ENCODE measurements at places on chromosomes 4 and X.

GRCh38 chr4:80407246-80407645, 71.7 kb downstream of the CFAP299 start:
- DNase-seq: no peak

- DNase-seq: no peak
These were observed 81.9 kb upstream of the DHRSX start for GRCh38 chrX:2582667-2583066.

- DNase-seq: no peak
These were observed 32.8 kb downstream of the STBD1 start for GRCh38 chr4:76339364-76339763.

- DNase-seq: no peak
These were observed 106.5 kb downstream of the ATP11C start for GRCh38 chrX:139826065-139827044.

DNA sequence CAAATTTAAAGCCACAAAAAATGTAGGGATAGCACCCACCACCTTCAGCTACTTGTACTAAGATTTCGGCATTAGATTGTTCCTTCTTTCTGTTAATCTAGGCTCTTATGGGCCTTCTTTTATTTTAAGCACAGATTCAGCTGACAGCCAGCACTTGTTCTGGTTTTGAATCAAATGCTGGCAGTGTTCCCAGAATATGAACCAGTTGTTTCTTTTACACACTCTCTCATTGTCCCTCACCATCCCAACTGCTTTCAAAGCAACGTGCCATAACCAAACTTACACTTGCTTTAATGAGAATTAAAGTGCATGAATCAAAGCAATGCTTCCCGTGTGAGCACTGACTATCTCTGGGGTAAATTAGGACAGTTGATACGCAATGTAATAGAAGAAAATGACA, 744.5 kb upstream of the FAM241A start:
- no peak for DNase-seq

DNA sequence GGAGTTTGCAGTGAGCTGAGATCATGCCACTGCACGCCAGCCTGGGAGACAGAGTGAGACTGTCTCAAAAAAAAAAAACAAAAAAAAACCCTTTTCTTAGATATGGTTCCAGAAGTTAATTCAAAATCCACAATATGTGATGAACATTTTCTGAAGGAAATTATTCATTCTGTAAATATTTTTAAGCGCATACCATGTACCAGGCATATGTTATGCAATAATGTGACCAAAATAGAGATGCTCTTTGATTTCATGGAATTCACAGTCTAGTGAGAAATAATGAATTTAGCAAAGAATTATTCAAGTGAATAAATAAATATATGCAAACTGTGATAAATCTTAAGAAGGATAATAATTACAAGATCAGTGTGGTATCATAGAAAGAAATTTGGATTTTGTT, 174.7 kb downstream of the GC start:
- DNase-seq: no peak

- no peak for DNase-seq
These were observed 8.5 kb downstream of the ERCC6L start for GRCh38 chrX:72230290-72230689.

DNA sequence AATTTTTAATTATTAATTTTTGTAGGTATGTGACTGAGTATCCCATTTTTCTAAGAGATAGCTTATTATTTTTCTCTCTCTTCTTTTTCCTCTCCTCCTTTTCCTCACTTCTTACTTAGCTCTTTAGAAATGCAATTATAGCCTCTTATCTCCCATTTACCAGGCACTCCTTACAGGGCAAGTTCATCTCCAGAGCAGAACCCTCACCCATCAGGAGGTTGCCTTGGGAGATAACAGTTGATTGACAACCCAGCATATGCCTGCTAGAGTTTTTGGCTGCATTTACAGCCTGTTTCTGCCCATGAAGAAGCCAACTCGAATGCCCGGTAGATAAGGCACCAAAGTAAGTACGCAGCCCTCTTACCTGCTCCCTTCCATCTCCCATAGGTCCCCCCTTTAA, 572.9 kb upstream of the ZFP42 start:
- DNase-seq: no peak

- DNase-seq: no peak
These were observed 13.0 kb downstream of the NR3C2 start for GRCh38 chr4:148429206-148429605.

DNA sequence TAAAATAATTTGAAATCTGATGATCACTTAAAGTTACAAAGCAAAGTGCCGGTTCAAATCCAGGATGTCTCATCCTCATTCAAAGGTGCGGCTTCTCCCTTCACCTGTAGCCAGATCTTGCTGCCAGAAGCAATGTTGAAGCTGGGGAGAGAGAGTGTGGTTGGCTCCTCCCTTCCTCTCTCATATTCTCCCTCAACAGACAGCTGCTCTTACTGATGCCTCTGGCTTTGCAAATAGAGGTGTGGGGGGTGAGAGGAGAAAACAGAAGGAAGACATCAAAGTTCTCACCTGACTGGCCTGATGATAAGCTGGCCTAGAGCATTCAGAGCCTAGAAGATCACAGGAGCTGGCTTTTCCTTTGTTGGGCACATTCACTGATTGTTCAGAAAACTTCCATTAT, 28.3 kb upstream of the BTC start:
- no peak for DNase-seq

- DNase-seq: no peak
These were observed 54.0 kb upstream of the NKAP start for GRCh38 chrX:119997570-119997969.

DNA sequence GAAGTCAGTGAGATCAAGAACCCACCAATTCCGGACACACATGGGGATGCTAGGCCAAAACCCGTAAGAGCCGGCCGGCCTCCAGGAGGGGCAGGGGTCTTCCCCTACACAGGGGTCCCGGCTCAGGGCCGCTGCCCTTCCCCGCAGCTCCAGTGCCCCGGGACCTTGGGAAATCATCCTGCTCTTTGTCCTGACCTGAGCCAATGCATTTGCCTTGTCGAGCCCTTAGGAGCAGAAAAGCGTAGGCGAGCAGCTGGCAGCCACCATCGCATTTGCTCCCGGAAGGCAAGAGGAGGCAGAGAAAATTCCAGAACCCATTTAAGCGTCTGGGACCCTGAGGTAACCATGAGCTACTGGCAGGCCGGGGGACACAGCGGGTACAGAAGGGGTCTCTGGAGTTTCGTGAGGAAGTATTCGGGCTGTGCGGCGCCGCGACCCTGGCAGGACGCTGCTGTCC, 7.4 kb upstream of the TNIP2 start:
- no peak for DNase-seq

GRCh38 chr4:34422472-34423175, 1821.7 kb downstream of the ARAP2 start:
- no peak for DNase-seq

GRCh38 chrX:50814701-50815100, 707 bp upstream of the SHROOM4 start:
- no peak for DNase-seq

- DNase-seq: peak; percentile 48
These were observed 42.6 kb downstream of the ADGRA3 start for GRCh38 chr4:22473268-22473667.

DNA sequence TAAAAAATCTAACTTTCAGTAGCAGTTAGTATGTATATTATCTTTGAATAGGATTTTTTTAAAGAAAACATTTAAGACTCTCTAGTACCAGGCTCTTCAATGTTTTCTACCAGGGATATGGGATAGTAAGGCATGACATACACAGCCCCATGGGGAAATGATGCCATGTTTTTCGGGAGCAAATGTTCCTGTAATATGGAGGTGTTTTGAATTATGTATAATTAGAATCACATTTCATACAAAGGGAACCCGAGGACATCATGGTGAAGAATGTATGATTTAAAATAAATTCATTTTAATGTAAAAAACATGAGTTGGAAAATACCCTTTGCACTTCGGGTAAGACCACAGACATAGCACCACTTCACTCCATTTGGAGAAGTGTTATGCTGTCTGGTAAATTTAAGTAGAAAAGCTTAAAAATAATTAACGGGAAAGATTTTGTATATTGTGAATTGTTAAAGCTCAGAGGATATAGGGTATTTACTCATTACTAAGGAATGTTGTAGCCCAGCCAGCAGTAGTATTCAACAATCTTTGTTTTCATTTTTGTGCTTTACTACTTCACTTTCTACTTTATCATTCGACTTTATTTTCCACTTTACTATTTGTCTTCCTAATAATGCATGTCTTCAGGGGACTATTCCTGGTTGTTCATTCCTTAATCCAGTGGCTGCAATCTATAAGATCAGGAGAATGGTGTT, 2050.7 kb downstream of the ARAP2 start:
- no peak for DNase-seq

- no peak for DNase-seq
These were observed 12.1 kb upstream of the TLR8 start for GRCh38 chrX:12894074-12895030.

GRCh38 chrX:22974616-22975015, 25.1 kb upstream of the DDX53 start:
- no peak for DNase-seq

DNA sequence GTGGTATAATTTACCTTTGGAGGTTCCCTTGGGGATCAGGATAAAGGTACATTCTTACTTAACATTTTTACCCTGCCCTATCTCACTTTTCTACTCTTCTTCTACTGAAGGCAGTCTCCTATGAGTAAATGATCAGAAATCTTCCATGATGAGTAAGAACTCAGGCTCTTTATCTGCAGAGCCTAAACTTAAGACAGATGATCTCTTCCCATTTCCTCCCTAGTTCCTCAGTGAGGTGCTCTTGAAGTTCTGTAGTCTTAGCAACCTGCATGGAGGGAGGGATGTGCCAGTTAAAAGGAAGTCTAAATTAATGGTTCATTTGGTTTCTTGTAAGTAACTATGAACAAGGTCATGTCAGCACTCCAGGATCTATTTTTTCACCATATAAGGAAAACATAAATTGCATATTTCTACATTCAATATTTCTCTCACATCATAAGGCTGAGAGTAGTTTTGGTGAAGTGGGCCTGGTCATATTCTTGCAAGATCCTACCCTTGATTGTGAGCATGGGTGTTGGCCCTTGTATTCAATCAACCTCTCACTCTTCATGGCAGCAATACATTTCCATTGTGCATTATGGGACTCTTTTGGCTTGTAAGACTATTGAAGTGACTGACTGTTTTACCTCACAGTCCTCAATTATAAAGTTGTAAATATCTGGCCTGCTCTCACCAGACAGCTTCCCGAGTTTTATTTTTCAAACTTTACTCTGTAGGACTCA, 295.5 kb downstream of the SLC7A11 start:
- DNase-seq: no peak

DNA sequence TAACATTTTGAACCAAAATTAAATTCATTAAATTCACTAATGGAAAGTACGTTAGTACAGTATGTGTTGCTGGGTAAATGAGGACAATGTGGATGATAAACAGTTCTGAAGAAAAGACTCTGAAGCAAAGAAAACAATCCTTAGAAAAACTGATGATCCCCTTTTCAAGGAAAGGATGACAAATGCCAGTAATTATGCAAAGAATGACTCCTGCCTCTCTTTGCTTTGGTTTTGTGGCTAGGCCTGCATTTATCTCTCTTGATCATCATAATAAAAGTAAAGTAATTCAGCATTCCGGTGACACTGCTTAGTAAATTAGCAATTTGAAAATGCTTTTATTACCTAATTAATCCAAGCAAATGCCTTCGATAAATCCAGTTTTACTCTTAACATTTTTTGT, 652.2 kb upstream of the DIPK2B start:
- DNase-seq: no peak

- no peak for DNase-seq
These were observed 29.8 kb upstream of the KLF3 start for GRCh38 chr4:38634047-38634759.

DNA sequence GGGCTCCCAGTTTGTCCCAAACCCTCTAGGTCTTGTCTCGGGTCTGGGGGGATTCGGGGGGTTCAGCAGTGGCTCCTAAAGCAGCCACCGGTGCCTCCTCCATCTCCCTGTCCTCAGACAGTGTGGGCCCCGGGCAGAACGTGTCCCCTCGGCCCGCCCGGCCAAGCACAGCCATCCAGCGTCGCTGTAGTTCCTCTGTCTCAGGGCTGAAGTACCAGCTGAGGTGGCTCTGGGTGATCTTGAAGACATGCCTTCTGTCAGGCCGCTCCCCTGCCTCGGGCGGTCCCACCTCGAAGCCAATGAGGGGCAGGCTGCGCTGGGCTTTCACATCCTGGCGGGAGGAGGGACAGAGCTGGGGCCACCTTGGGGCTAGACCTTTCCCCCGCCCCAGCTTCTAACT, 5.9 kb downstream of the TSR2 start:
- no peak for DNase-seq

DNA sequence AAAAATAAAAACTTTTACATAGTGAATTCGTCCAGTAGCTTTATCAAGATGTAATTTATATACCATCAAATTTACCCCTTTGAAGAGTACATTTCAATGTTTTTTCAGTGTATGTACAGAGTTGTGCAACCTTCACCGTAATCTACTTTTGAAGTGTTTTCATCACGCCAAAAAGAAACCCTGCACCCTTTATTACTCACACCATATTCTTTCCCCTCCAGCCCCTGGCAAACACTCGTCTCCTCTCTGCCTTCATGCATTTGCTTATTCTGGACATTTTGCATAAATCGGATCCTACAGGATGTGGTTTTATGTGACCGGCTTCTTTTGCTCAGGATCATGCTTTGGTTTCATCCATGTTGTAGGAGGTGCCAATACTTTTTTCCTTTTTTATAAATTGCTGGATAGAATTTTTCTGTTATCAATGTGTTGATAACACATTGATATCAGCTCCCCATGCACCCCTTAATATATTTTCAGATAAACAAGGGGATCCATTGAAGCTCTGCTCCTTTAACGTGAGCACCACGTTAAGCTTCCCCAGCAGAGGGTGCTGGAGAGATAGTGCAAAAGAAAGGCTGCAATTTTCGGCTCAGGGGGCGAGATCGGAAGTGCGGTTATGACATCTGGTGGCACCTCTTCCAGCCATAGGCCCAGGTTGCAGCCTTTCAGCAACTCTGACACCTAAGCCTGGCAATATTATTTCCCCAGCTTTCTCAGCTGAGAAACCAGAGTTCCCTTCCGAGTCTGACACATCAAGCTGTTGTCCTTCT, 100.1 kb upstream of the VCX3B start:
- no peak for DNase-seq

DNA sequence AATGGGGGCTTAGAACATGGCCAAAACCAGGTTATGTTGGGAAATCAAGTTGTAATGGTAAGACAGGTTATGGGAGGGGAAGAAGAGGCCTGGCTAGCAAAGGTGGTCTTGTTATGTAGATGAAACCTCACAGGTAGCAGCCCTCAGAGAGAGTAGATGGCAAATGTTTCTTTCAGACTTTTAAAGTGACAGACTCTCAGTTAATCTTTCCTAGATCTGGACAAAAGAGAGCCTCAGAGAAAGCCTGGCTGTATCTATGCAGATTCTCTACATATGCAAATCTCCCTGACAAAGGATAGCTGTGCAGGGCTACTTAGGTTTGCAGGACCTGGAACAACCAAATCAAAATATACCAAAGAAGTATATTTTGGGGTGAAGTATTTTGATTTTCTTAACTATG, 284.1 kb upstream of the AMOT start:
- DNase-seq: no peak

GRCh38 chr4:1285790-1286553, 3.7 kb upstream of the MAEA start:
- DNase-seq: no peak
